ENCODE measurements at places on chromosomes 5 and 9.

DNA sequence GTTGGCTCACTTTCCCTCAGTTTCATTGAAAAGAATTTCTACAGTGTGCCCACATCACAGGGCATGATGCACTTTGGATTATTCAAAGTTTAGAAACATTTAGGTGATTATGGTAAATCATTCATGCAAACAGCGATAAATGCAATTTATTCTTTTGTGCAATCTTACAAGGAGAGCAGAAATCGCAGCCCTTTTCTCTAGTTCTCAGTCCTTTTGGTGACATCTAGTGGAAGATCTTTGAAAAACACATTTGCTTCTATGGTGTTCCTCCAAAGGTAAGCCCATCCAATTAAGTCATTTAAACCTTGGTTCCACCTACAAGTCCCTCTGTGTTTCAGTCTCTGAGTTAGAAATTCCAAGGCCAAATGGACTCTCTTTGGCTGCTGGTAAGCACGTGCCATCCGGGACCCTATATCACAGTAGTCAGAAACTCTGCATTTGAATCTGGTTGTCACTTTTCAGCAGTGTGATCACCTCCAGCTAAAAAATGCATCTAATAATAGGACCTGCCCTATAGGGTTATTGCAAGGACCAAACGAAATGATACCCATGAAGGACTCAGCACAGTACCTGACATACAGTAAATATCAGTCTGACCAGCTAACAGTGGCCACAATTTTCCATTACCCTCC, 66.4 kb downstream of the MACROH2A1 start:
- no peak for DNase-seq

DNA sequence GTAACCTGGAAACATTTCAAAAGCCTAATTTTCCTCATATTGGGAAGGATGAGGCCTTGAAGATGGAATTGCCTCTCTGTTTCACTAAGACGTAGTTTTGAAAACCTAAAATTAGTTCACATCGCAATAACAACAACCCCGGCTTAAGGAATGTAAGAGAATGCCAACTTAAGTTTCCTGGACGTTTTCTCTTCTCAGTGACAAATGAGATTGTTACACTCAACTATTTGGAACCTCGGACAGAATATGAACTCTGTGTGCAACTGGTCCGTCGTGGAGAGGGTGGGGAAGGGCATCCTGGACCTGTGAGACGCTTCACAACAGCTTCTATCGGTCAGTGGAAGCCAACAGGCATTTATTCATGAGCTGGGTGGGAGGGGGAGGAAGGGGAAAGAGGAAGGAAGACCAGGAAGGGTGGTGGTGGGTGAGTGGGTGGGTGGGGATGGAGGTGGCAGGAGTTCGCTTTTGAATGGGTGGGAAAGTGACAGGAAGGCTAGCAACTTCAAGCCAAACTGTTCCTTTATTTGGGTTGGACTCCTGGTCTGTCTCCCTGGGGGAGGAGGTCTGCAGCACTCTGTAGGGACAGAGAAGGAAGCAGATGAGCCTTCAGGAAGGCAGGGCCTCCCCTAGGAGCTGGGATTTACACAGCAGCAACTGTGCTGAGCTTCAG, 83.4 kb downstream of the TEK start:
- DNase-seq, result no peak

GRCh38 chr5:79800979-79801827, 111.6 kb downstream of the CMYA5 start:
- no peak for DNase-seq

- no peak for DNase-seq
Observed at GRCh38 chr5:59193616-59194319, 610.9 kb downstream of the RAB3C start.

DNA sequence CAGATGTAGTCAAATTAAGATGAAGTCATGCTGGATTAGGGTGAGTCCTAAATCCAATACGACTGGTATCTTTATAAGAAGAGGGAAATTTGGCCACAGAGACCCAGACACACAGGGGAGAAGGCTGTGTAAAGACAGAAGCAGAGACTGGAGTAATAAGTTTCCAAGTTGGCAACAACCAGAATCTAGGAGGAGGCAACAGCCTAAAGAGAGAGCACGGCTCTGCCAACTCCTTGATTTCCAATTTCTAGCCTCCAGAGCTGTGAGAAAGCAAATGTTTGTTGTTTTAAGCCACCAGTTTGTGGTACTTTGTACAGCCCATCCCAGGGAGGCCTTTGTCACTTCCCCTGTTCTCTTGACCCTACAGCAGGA, 74.4 kb downstream of the ATG10 start:
- DNase-seq, result no peak

GRCh38 chr9:112971415-112971814, 40.6 kb downstream of the ZNF883 start:
- DNase-seq, result no peak

DNA sequence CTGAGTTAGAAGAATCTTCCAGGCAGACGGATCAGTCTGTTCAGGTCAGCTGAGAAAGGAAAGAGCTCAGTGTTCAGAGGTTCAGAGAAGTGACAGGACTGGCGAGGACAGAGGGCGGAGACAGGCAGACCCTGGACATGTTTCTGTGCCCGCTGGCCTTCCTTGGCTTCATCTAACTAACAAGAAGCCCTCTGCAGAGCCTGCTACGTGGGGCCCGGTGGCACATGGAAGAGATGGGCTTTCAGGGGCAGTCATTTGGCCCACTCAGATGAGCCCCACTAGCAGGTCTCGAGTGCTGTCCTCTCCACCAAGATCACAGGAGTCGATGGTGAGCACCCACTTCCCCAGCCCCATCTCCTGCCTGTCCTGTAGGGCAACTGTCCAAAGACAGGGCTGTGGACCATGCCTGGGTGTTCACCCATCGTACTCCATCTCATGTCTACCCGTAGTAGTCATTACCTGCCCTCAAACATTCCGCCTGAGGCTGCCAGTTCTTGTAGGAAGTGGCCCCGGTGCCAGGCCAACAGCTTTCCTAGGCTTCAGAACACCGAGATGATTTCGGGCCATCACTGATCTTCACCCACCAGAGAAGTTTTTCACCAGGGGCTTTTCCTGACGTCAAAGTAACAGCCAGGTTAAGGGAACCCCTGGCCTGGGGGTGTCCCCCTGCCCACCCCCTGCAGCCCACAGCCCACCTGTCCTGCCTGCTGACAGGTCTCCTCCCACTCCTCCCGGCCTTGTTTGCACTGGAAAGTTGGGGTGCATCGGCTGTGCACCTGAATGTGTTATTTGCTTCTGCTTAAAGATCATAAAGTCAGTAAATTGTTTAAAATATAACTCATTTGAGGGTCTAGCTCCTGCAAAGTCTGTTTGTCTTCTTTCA, 14.0 kb downstream of the IRX2 start:
- DNase-seq, result no peak

DNA sequence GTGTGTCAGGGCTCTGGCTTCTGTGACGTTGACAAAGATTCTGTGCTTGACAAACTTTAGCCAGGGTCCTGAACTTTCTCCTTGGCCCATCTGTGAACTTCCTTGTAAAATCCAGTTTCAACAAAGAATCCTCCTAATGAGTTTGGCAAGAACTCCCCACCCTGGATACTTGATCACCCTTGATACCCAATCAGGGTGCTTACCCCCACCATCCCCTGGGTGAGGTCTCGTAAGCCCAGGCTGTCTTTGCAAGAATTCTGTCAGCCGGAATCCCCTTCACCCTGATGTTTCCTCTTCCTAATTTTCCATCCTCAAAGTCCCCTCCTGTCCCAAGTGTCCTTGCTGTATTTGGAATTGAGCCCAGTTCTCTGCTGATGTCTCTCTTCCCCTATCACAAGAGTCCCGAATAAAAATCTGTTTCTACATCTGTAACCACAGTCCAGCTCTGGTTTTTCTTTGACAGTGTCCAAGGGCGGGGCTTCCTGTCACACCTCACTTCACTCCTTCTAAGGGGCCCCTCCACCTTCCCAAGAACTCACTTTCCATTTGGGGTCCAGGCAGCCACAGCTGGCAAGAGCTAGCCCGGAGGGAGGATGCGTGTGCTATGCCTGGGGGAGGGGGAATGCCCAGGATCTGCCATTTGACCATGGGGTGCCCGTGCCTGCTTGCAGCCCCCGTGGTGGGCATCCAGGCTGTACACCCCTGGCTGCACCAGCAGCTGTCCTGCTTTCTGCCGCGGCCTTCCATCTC, 2.7 kb upstream of the CARD19 start:
- DNase-seq, result no peak

DNA sequence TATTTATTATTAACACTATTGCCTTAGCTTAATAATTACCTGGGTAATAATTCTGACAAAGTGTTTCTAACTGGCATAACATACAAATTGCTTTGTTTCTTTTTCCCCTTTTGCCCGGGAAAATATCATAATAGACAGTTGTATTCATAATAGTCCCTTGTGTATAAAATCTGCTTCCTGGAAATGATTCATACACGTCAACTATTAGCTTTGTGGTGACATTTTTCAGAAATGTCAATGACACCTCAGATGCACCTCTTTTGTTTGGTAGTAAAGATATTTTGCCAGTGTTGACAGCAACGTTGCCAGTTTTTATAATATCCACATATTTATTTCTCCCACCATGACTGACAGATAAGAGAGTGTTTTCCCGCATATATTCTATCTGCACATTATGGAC, 73.0 kb downstream of the RASEF start:
- no peak for DNase-seq

DNA sequence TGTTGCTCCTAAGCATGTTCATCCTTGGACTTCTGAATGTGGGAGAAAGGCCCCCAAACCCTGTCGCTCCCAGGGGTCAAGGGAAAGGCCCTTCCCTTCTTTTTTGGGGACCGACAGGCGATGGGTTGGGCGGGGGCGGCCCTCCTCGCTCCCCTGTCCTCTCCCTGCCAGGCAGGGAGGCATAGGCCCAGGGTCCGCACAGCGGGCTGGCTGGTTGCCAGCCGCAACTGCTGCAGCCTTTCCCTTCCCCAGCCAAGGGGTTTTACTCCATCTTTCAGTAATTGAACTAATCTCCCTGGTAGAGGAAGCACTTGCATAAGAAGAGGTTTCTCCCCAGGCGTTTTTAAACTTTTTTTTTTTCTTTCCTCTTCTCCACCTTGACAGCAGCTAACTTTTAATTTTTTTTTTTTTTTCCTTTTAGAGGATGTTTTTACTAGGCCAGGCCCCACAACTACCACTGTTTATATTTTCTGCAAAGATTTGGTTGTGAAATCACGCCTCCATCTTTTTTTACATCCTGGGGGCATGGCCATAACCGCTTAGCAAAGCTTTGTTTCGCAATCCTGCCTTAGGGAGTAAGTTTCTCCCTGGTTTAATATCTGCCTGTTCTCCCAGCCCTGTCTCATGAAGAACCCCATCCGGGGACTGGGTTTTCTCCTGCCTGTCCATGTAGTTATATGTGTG, 216.9 kb upstream of the ZNF608 start:
- no peak for DNase-seq

DNA sequence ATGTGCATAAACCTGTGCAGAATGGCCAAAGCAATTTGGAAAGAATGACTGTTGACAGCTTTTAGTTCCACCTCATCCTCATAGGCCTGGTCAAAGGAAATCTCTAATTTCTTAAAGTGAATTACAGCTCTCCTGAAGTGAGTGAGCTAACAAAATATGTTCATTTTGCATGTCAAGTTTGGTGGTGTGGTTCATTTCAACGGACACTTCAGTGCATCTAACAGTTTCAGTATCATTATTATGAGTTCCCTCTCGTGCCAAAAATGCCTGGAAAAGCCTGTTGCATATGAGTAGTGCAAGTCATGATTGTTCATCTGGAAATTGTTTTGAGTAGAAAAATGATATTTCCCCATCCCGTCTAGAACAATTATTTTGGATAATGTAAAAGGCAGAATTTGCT, 53.2 kb upstream of the HMHB1 start:
- no peak for DNase-seq
